GM23338 (cell line): ENCODE measurements at places on chromosomes 11 and 22. TPM values are rescaled to one million over a fixed set of nuclear protein-coding genes. Genes with fewer than 3 reads are reported as not detected.
A peak's percentile ranks its signal among the peaks of the same experiment; 100 is the strongest.

DNA sequence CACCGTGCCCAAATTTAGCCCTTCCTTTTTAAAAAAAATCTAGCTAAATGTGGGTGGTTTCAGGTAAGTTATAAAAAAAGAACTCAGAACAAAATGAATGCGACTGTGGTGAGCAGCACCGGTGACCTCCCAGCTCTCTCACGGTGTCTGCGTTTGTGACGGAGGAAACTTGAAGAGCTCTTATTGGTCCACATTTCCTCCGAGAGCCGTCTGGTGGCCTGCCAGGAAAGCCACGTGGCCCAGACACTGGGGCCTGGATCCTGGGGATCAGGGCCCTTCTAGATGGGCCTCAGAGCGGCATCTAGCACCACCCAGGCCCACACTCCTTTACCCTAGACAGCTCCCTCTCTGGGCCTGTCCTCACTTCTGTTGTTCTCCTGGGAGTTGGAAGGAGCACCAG, 39.5 kb downstream of the B3GAT1 start:
- no peak for DNase-seq

DNA sequence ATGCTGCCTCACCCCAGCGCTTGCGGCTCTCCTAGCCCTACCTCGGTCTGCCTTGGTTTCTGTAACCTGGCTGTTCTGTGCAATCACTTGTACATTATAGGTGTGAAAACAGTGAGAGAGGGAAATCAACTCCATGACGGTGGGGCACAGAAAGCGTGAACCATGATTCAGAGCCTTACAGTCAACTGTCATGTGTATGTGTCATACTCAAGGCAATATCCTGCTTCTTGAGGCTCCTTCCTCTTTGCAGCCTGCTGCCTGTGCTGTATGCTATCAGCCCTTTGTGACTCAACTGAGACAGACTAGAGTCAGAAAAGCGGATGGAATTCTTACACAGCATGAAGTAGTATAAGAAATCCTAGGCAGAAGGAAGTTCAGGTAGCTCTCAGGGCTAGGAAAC, 2.1 kb downstream of the NRIP3 start:
- no peak for DNase-seq

GRCh38 chr11:8283465-8284230, 20.0 kb upstream of the LMO1 start:
- DNase-seq: peak; percentile 69

The NUP98 gene
- total RNA-seq: 170 and 174 TPM in 2 replicates

The ASCL2 gene
- total RNA-seq: 1.6 and 2.6 TPM in 2 replicates

GRCh38 chr22:42127606-42128005, 3.0 kb downstream of the CYP2D6 start:
- DNase-seq: no peak

The SPDYC gene
- total RNA-seq: not detected in 2 replicates

DNA sequence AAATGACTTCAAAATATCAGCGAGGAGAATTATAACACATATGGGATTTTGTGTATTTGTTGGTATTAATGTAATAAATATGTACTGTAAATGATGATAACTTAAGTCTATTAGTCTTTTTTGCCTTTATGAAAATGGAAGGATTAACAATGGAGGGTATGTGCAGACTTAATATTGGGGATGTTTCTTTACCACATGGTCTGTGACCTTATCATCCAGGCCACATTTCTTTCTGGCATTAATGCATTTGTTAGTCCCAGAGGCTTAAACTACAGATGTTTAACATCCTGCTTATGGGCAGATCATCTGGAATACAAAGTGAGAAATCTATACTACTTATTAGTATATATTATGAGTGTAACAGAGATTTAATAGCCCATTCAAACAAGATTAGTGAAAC, 64.6 kb downstream of the SOX6 start:
- no peak for DNase-seq

DNA sequence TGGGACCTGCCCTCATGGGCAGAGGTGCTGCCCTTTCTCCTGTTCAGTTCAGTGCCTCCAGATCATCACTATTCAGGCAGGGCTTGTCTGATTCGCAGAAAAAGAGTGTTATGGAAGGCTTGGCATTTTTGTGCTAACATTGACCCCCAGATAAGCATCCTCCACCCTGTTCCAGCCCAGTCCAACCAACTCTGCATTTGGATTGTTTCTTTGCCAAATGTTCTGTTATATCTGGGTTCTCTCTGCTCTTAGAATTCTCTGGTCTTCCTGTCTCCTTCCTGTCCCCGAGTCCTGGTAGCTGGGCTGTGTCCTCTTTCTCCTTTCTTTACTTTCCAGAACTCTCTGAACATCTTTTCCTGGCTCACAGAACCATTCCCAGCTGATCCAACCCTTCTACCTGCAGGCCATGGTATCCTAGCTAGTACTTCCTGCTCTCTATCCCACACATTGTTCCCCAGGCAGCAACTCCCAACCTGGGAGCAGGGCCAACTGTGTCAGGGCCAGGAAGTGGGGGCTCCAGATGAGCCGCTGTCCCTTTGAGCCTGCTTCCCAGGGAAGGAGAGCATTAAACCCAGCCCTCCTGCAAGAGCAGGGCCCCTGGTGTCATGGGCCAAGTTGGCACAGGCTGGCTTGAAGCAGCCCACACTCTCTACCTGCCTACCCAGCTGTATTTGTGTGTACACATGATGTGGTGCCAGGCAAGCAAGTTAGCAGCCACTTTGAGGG, 280.7 kb upstream of the CADM1 start:
- DNase-seq: no peak

DNA sequence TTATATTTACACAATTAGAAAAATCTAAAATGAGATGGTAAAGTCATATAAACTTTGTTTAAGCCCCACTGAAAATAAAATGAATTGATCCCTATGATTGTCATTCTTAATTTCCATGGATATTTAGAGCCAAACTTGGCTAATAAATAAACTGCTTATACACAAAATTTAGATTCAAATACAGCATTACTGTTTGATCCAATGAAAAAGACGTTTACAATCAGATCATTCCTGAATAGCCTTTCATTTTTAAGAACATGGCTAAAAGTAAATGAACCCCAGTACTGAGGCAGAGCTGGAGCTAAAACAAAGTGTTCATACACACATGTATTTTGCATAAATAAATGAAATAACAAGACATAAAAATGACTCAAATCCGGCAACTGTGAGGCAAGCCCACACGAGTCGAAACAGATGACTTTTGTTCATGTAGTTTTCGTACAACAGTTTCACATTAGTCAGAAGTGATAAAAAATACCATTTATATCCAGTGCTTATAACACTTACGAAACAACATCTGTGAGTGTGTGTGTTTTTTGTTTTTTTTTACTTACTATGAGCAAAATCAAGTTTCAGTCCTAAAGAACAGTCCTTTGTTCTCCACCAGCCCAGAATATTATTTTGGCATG, 386.5 kb downstream of the SOX6 start:
- no peak for DNase-seq

DNA sequence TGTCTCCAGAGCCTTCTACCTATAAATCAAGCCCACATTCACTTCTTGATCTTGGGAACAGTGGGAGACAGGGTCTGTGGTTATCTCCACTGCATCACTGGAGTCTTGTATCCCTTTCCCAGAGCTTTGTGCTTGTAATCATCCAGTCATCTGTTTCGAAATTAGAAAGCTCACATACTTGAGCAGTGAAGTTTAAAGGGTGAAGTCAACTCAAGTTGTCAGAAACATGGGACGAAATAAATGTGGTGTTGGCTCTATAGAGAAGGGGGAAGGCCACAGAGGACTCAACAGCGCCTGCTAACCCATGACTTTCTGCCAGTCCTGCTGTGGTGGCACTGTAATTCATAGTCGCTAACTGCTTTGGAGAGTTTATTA, 197.5 kb downstream of the DBX1 start:
- no peak for DNase-seq

- DNase-seq: no peak
Measured at GRCh38 chr11:44248109-44248508, 61.8 kb downstream of the ALX4 start.

DNA sequence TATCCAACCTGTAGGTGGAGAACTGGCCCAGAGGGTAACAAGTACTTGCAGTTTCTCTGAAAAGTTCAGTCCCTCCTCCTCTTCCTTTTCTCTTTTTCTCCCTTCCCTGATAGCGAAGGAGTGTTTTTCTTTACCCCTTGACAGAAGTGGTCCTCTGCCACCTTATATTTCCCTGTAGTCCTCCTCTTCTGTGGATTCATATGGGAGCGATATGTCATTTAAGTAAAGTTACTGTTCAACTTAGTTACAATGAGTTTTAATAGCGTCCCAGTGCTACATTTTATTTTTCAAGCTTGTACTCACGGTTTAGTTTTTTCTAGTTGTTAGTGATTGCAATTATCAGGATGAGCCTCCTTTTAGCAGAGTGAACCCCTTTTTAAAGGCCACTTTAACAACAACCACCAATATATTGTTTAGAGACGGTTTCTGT, 1.4 kb downstream of the PCF11 start:
- DNase-seq: no peak

DNA sequence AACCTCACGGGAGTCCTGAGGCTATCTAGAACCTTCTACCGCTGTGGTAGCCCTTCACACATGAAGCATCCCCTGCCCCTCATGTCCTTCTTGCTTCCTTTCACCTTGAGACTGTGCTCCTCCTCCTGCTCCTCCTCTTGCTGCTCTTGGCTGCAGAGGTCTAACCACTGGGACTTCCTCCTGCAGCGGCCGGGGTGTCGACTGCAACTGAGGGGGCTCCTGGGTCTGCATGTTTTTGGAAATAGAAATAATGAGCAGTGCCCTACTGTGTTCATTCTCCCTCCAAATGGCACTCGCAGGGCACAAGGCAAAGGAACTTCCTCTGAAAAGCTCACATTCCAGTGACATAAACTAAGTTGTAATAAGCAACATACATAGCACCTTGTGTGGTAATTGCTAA, 14.8 kb downstream of the PIWIL3 start:
- no peak for DNase-seq

The LMO1 gene
- total RNA-seq: not detected in 2 replicates

The STARD10 gene
- total RNA-seq: 14.4 and 20.5 TPM in 2 replicates

DNA sequence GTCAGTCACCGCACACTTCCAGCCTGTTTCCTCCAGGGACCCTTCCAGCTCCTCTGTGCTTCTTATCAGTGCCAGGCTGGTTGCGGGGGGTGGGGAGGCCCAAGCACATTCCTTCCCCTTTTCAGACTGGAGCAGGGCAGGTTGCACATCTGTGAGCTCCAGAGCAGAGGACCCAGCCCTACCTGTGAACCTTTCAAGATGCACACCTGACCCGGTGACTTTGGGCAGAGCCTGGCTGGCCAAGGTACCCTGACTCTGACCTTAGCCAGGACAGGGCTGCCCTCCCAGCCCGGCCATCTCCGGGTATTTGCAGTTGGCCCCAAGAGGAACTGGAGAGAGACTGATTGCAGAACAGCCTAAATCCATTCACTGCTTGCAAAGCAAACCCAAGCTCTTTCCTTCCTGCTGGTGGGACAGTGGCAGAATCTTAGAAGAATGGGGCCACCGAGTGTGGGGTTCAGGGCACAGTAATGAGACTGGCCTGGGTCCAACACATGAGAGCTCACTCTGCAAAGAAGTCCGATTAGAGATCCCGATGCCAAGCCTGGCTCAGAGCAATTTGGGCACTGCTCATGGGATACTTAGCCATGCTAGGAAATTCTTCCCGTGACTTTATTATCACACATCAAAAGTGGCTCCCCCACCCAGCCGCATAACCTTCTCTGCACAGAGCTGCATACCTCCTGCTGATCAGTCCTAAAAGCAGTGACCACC, 64.7 kb upstream of the CCND1 start:
- DNase-seq: no peak

The MMP3 gene
- total RNA-seq: not detected in 2 replicates

DNA sequence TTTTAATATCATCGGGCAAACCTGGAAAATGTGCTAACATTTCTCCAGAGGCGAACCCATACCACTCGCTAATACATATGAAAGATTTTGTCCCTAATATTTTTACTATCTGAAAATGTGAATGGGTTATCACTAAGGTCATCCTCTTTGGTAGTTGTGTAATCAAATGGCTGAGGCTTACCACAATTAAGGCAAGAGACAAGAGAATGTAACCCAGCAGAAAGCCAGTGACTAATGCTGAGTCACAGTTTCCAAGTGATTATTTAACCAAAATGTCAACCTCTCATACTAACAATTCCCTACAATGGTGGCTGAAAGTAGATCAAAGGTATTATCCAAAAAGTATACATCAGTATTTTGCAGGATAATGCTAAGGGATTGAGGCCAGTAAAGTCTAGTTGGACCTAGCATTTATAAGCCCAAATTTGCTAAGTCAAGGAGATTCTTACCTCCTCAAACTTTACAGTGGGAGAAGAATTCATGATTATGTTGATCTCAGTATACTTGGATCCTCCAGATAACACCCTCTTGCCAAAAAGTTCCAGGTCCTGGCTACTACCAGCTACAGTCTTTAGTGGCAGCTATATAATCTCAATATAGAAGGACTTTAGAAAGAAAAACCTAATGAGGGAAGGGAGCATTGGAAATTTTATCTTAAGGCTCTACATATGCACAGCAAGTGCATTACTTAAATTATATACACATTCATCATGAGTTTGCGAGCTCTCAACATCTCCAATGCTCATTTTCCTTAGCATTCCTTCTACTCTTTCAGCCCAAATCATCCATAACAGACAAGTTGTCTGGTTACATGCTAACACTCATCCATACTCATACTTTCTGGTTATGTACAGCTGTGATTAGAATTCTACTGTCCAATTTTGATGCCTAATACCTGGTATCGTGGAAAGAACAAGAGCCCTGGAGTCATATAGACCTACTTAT, 25.4 kb downstream of the SIK3 start:
- no peak for DNase-seq

GRCh38 chr11:74755395-74755995, 6.8 kb downstream of the RNF169 start:
- peak; percentile 66 for DNase-seq

DNA sequence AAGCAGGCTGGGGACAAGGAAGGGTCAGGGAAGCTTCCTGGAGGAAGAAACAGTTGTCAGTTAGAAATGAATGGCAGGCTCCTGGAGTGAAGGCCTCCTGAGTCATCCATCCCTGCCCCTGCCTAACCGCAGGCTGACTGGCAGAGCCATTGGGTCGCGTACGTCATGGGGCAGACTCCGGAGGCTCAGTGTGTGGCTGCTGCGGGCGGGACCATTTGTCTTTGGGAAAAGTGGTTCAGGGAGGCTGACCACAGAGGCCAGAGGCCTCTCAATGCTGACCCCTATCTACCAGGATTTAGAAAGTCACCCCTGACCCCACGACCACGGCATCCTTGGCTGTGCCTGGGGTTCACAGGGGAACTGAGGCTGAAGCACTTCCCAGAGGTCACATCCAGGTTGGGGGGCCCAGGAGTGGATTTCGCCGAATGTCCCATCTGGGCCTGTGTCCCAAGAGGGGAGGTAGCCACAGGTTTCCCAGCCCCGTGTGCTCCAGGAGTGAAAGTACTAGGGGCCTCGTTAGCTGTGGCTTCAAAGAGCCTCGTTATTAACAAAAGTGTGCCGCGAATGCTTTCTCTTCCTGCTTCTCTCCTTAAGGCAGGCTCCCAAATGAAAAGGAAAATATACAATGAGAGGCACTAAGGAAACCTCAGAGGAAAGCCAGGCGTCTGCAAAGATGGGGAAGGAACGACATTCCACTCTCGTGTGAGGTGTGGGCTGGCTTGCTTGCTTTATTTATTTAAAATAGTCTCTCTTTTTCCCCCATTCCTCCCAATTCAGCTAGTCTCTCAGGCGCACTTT, 58.9 kb downstream of the FLRT1 start:
- DNase-seq: no peak
